ENCODE measurements at places on chromosomes 4 and X.
A peak's percentile ranks its signal among the peaks of the same experiment; 100 is the strongest.

GRCh38 chrX:20147561-20147960 is 5.9 kb upstream of the EIF1AX start:
- DNase-seq = no peak

- no peak for DNase-seq
Observed at GRCh38 chr4:3184725-3185124, 64.2 kb upstream of the MSANTD1 start.

- DNase-seq = no peak
Observed at GRCh38 chr4:86554646-86555045, 39.5 kb upstream of the PTPN13 start.

DNA sequence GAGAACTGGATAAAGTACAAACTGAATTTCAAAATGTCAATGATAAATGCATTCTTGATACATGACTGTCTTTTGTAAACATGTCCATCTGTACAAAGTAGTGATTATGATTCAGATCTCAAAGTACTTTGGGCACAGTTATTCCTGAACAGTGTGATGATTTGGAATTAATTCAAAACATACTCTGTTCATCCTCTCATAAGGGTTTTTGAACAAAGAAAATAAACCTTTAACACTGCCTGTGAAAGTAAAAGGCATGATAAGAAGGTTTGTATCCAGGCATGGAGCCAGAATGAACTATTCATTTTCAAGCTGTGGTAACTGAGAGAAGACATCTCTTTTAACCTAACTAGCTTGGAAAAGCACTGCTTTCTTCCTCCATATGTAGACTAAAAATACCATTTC is 883 bp upstream of the KLHL4 start:
- DNase-seq = peak; percentile 75

GRCh38 chrX:103640401-103641155 is 11.8 kb downstream of the TCEAL1 start:
- DNase-seq = peak; percentile 42

DNA sequence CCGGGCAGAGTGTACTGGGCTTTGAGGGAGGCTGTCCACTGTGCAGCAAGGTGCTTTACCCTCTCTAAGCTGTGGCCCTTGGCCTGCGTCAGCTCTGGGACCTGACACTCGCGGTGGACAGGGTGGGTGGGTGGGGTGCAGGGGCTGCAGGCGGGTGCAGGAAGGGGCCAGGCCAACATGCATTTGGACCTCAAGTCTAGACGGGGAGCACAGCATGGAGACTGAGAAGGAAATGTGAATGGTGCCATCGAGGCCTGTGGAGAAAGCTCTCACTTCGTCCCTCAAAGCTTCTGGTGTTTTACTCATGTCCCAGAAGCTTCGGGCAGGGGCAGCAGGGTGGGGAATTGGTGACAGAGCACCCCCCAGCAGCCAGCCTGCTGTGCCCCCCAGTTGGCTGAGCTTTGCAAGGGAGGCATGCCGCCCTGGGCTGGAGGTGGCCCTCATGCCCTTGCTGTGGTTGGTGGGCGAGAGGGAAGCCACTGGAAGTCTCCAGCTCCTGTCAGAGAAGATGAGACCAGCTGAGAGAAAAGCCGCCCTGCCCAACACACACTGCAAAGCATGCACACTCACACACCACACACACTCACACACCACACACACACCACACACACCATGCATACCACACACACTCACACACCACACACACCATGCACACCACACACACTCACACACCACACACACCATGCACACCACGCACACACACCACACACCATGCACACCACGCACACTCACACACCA is 12.3 kb downstream of the PNMA6E start:
- DNase-seq = no peak

GRCh38 chr4:80425124-80426100 is 89.9 kb downstream of the CFAP299 start:
- no peak for DNase-seq

- DNase-seq = no peak
Observed at GRCh38 chr4:129916991-129917390, 821.0 kb downstream of the C4orf33 start.

- DNase-seq = no peak
Observed at GRCh38 chr4:175166020-175166419, 247.9 kb downstream of the ADAM29 start.

GRCh38 chr4:71254451-71255012 is 84.3 kb upstream of the SLC4A4 start:
- DNase-seq = no peak

DNA sequence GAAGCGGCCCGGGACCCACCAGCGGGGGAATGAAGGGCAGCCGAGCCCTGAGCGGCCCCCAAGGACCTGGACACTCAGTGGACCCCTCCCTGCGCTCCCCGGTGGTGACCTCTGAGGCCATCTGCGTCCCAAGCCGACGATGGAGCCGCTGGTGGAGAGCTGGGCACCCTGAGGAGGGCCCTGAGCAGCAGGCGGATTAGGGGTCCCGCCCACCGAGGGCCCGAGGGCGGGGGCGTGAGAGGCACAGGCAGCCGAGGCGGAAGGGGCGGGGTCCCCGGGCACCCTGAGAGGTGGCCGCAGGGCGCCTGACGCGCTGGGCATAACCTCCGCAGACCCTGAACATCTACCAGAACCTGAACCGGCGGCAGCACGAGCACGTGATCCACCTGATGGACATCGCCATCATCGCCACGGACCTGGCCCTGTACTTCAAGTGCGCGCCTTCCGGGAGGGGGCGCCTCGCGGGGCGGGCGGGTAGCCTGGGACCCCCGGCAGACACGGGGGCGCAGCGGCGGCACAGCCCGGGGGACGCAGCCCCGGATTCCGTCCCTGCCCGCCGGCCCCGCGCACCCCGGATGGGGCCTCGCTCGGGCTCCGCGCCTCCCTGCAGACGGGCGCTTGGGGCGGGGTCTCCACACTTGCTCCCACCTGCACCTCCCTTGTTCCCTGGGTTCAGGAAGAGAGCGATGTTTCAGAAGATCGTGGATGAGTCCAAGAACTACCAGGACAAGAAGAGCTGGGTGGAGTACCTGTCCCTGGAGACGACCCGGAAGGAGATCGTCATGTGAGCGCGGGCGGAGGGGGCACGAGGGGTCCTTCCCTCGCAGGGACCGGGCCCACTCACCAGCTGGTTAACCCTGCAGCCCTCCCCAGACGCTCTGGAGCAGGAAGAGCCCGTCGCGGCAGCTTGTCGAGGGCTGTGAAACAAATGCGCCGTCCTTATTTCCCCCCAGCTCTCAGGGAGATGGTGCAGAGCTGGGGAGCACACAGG is 10.3 kb downstream of the ATP5ME start:
- no peak for DNase-seq

DNA sequence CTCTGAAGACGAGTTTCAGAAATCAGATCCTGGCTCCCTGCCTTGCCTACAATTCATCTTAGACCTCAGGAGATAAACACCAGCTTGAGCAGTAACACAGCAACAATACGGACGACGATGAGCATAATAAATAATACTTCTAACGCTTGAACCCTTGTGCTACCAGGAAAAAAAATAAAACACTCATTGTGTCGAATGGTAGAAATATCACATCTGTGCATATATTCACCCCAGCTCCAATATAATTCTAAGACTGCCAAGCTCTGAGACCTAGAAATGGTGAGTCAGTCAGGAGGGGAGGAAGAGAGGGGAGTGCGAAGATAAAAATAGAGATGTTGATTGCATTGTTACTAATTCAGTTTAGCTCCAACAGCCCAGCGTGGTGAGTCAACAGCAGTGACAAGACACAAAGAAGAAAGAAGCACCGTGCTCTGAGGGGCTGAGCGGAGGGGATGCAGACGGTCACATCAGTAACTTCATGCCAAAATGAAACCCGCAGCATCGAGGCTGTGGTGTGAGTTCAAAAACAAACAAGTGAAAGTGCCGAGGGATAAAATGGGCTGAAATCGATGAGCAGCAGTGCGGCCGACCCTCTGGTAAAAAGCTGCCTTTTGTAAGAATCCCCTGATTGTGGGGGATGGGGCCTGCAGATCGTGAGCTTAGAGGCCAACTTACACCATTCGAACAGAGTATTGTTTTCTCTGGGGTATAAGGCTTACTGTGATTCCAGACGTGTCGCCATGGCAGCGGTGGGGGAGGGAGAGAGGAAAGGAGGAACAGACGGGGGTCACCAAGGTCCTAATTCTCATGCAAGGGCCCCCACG is 150.4 kb downstream of the MGST2 start:
- DNase-seq = peak; percentile 54

GRCh38 chr4:8391972-8392371 is 48.6 kb downstream of the ACOX3 start:
- DNase-seq = no peak

DNA sequence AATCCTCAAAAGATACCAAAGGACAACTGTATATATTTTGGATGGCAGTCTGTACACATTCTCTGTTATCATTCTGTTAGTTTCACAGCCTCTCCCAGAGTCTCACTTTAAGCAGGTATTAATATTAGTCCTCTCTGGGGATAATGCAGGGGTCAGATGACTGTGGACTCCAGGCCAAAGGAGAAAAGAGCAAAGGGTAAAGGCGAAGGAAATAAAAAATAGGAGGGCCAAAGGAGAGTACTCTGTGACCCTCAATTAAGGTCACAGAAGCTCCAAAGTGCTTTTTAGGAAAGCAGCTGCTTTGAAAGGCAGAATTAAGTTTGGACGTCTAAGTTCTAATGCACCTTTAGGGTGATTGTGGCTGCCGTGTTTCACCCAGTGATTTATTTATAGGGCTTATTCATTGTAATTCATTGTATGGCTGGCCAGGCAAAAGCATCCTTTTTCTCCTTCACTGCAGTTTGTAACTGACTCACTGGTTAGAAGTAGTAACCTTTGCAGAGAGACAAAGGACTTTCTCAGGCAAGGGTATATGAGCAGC is 7.8 kb downstream of the MSMO1 start:
- no peak for DNase-seq

- DNase-seq = no peak
Observed at GRCh38 chr4:36638273-36638811, 356.9 kb downstream of the DTHD1 start.

- no peak for DNase-seq
Observed at GRCh38 chrX:47232197-47232802, 509 bp upstream of the USP11 start.

Data from NCI-H226 (cell line).